ENCODE measurements at places on chromosomes 2 and 18.

- DNase-seq: no peak
Measured at GRCh38 chr2:202636213-202636513, 1.4 kb downstream of the FAM117B start.

GRCh38 chr2:104658144-104658835 lies 195.6 kb upstream of the POU3F3 start:
- no peak for DNase-seq

DNA sequence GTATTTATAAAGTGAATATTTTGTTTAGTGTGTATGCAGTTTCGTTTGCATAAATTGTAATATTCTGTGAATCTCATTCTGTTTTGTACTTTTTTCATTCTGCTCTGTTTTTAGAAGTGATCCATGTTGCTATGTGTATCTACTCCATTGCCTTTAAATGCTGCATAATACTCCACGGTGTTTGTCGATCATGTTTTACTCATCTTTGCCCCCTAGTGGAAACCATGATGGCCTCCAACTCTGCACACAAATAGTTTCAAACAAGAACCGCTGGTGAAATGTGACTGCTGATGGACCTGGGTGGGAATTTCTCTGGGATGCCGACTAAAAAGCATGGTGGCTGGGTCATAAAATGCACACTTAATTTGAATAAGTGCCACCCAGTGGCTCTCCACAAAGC lies 32.0 kb upstream of the SKOR2 start:
- DNase-seq: no peak

GRCh38 chr2:136290326-136290725 lies 172.4 kb upstream of the CXCR4 start:
- DNase-seq: no peak

GRCh38 chr2:120155308-120155707 lies 67.9 kb downstream of the TMEM185B start:
- DNase-seq: no peak

DNA sequence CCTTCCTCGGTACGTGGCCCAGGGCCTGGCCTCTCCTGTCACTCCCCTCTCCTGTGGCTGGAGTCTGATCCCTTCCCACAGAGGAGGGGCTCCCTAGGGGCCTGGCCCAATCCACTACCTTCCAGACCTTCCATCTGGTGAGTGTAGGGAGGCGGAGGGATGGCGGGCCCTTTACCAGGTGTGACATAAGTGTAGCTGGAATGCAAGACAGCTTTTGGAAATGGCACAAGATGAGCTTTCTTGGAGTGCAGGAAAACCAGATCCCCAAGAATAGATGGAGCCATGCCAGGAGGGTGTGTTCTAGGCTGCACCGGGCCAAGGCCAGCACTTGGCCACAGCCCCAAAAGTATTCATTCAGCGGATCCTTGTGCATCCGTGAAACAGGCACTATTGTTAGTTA lies 30.1 kb downstream of the IGFBP5 start:
- DNase-seq: no peak

GRCh38 chr2:74334931-74335333 lies 8.3 kb downstream of the SLC4A5 start:
- peak; percentile 57 for DNase-seq

DNA sequence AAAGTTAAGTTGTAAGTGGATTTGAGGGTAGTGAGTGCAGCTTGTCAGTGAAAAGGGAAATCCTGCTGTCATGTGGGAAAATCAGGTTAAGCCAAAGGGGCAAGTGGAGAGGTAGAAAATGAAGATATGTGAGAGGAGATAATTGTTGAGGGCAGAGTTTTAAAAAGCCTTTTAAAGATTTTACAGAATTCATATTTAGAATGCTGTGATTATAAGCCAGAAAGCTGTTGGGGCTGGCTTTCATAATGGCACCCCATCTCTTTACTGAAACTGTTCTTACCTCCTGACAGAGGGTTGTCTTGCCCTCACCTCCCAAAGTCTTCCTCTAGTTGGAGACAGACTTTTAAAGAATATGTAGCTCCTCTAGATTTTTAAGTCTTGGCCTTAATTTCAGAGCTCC lies 86.9 kb downstream of the MYO3B start:
- DNase-seq: no peak

GRCh38 chr18:42404151-42404550 lies 449.1 kb downstream of the PIK3C3 start:
- DNase-seq: no peak

DNA sequence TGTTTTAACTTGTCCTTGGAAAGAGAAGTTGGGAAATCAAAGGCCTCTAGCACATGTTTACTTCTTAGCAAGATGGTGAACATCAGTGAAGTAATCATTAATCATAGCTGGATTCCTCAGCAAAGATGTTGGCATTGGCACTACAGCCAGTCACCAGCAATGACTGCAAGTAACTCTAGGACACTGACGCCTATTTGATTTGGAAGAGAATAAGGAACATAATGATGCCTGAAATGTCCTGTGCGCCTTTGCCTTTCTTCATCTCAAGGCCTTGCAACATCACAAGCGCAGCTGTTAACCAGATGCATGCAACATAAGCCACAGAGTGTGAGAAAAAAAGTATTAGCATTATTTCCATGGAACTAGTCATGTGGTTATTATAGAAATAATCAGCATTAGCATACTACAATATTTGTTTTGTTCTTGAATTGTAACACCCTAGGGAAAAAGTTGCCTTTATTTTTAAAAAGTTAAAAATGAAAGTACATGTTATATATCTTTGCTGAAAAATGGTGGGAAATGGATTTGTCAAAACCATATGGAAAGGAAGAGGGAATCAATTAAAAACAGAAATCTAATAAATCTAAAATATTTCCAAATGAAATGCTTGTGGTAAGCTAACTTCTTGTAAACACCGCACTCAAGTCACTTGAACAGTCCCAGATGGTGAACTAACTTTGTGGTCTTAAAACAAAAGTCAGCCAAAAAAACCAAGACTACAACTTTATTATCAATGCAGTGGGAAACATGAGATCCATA lies 55.6 kb downstream of the THADA start:
- DNase-seq: no peak
